Activated naive CD4-positive, alpha-beta T cell treated with anti-CD3 and anti-CD28 coated beads for 36 hours (primary cell): ENCODE measurements at places on chromosomes 12 and 14. TPM values are rescaled to one million over a fixed set of nuclear protein-coding genes. Genes with fewer than 3 reads are reported as not detected.

DNA sequence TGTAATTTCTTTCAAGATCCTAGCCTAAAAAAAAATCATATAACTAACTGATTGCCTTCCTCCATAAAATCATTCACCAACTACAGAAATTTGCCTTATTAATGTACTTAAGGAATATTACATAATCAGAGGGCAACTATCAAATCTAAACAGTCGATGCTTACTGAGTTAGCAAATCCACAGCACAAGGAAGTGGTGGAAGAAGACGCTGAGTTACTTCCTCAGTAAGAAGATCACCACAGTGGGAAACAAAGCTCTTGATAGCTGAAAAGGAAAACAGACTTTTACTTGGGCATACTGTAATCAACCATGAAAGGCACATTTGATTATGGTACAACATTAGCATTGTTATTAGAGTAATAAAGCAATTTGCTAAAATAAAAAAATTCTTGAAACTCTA is 48.7 kb downstream of the HEATR5A start:
- no peak for DNase-seq

DNA sequence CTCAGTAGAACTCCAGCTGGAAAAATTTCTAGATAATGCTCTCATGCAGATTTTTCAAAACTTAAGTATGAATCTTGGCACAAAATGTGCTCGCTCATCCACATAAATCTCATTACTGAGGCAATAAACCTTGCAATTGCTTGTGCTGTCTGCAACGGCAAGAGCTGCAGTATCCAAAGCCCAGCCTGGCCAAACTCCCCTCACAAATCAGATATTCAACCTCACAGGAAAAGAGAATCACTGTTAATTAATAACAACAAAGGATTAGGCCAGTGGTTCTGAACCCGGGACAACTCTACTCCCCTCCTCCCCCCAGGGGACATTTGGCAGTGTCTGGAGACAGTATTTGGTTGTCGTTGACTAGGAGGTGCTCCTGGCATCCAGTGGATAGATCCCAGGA is 19.2 kb upstream of the CORO1C start:
- DNase-seq = no peak

- no peak for DNase-seq
Measured at GRCh38 chr14:104517426-104517825, 62.1 kb upstream of the C14orf180 start.

DNA sequence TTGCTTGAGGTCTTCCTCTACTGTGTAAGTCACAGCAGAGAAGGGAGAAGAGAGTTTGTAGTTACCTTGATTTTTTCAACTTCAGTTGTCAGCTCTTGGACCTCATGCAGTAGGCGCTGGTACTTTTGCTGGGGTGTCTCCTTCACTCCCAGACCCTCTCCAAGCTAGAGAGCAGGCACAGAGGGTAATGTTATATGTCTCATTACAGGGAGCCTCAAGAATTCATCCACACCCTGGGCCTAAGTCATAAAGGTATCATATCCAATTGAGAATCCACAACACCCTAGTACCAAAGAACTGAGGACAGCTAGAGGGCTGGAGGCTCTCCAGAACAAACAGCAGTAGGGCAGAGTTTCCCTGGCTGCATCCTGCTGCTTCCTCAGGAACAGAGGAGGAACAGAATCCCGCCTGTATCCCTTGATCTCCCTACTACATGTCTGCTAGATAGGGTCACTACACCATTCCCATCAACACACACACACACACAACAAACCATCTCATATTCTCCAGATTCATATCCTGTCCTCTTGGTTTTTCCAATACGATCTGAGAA is 11.9 kb downstream of the DCTN2 start:
- no peak for DNase-seq

DNA sequence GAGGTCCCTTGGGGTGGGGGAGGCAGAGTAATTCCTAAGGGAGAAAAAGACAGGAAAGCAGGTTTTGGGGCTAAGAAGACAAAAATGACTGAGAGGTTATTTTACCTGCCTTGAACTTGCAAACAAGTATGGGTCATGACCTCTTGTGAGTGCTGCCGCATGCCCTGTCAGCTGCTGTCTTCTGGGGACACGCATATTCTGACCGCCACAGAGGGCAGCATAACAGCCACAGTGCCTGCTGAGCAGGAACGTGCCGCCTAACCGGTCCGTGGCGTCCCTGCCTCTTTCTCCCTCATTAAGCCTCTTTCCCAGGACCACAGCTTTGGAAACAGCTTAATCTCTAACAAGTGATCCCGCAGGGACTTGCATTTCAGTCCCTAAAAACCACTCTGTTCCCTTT is 51.3 kb upstream of the KCNA1 start:
- no peak for DNase-seq

DNA sequence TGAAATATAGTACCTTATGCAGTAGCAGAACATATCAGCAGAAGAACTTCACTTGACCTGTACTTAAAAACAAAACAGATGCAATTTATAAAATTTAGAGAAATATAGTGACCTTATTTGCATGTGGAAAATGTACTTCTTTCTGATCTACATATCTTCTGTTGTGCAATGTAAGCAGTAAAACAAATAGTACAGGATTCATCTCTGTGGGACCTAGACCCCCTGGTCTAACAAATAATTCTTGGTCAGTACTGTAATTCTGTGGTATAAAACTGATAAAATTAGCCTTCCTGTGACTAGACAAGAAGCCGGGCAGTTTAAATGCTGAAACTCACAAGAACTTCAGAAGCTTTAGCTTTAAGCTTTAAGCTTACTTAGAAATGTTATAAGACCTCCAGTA is 21.6 kb downstream of the HIF1A start:
- no peak for DNase-seq

DNA sequence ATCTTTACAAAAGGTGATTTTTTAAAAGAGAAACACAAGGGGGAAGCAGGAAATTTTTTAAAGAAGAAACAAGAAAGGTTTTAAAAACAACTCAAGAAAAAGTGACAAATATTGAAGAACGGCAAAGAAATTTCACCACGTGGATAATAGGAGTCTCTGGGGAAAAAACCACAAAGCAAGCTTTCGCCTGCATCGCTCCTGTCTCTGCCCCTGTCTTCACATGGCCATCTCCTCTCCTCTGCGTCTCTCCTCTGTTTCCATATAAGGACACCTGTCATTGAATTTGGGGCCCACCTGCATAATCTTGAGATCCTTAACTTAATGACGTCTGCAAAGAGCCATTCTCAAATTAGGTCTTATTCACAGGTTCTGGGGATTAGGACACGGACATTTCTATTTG is 175.8 kb downstream of the ETV6 start:
- DNase-seq = no peak

DNA sequence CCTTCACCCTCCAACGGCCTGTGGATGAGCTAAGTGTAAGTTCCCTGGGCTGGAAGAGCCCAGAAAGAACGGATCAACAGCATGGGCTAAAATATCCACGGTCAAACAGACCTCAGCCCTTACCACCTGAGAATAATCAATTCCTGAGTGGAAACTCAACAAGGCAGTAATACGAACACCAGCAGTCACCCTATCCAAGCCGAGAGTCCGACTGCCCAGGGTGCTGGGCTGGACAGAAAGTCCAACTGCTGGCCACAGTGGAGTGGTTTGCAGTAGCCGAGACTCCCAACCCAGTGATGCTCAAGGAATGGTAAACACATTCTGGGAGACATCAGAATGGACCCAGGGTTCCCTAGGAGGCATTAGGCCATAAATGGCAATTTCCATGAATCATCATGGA is 36.8 kb downstream of the ANO2 start:
- DNase-seq = no peak

DNA sequence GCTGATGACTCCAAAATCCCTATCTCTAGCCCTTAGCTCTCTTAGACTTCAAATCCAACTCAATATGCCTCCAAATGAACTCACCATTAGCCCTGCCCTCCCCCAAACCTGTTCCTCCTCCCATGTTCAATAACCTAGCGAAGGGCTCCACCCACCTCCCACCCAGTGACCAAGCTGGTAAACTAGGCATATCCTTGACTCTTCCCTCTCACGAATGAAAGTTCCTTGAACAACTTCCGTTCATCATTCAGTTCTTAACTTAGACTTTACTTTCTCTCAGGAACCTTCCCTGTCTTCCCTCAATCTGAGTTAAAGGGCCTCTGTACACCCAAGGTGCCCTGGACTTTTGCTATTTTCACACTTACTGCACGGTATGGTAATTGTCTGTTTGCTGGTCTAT is 1.9 kb upstream of the KLHDC1 start:
- DNase-seq = no peak

DNA sequence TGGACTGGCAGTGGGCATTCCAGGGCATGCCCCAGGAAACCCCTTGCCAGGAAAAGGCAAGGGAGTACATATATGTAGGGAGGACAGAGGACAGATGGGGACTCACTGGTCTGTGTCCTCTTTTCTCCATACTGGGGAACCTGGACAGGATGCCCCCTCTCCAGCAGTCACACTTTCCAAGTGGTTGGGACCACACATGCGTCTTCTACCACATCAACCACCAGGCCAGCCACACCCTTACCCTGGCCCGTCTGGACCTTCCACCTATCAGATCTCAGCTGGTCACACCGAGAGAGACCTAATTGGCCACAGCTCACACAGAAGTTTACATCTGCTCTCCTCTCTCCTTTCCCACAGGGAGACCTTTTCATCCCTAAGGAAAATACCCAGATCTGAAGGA is 8.3 kb downstream of the ANKRD33 start:
- no peak for DNase-seq

DNA sequence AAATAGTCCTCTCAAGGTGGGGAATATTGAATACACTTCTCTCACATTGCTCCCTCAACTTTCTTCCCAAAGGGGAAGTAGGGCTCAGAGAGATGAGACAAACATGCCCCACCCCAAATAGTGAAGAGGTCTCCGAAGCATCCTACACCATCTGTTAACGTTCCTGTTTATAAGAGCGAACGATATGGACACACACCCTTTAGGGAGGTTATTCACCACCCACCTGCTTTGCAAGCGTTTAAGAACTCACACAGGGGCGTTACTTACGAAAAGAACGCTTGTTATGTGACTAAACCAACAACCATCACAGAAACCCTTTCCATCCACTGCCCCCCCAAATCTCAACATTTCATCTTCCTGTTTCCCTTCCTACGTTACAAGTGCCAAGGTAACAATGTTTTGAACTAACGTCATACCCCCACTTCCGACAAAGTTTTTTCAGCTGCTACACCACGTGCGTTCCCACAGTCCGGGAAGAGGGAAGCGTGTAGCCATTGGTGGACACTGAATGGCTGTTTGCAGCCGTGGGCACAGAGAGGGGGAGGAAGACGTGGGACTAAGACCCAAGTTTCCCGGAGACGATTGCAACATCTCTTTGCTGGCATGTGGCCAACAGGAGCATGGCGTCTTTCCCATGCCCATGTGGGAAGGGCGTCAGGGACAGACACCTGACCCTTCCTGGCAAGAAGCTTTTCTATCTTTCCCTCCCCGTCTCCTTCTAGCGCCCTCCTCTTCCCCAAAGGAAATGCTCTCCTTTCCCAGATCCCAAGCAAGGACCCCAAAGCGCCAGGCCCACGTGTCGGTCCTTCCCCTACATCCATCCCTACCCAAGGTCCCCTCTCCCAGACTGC is 1.2 kb downstream of the YBX3 start:
- peak; percentile 77 for DNase-seq

DNA sequence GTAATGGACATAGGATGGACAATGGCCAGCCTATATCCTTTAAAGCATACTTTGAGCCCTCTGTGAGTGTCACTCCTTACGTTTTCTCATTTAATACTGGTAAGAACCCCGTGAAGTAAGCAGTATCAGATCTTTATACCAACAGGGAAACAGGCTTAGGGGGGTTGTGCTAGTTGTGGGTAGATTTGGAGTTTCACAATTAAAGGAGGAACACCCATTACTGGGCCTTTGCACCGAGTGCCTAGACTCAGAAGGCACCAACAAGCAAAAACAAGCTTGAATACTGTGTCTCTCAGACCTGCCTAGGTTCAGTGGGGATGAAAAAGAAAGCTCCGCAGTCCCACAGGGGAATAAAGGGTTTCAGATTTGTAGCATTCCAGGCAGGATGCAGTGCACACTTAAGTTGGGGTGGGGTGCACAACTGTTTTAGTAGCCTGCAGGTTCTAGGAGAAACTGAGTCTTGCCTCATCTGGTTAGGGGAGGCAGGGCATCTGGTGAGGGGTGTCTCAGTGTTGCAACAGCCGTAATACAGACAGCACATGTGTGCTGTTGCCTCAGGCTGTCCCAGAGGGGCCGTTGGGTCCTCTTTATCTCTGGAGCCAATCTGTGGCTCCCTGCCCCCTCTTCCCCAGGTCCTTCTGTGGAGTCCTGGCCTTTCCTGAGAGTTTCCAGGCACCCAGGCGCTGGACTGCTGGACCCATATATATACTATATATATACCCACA is 51.2 kb downstream of the IRAK3 start:
- no peak for DNase-seq

GRCh38 chr14:29370024-29370423 is 557.6 kb downstream of the PRKD1 start:
- no peak for DNase-seq

GRCh38 chr14:31307198-31307597 is 99.6 kb upstream of the HECTD1 start:
- no peak for DNase-seq

- no peak for DNase-seq
Measured at GRCh38 chr14:69711881-69712560, 54.9 kb upstream of the SRSF5 start.

- no peak for DNase-seq
Measured at GRCh38 chr12:13206560-13206897, 10.0 kb downstream of the EMP1 start.

GRCh38 chr12:63078906-63079305 is 72.1 kb downstream of the AVPR1A start:
- DNase-seq = no peak

DNA sequence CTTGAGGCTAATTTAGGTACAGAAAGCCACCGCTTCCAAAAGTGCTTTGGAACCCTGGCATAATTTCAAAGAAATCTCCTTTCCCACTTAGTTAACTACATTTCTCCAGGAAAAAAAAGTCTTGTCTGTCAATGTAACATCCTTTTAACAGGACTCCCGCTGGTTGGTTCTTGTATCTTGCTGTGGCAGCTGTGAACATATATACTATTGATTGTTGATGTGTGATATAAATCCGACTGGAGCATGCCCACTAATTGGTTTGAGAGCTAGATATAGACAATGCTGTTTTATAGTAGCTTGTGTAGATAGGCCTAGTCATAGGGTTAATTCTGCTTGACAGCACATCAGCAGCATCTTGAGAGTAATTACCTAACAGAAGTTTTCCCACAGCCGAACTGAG is 89.6 kb downstream of the MSRB3 start:
- DNase-seq = no peak

GRCh38 chr12:132360906-132361777 is 31.8 kb upstream of the GALNT9 start:
- DNase-seq = no peak

- no peak for DNase-seq
Measured at GRCh38 chr12:127621366-127621765, 645.6 kb upstream of the TMEM132C start.

GRCh38 chr14:41899416-41899815 is 292.7 kb downstream of the LRFN5 start:
- no peak for DNase-seq

The GPR84 gene
- total RNA-seq = 1.2 TPM

The MAP1LC3B2 gene
- total RNA-seq = 1.5 TPM

The CLEC1B gene
- total RNA-seq = not detected

The SPTB gene
- 0.42 TPM for total RNA-seq

The KRT6B gene
- not detected for total RNA-seq

The TTC9 gene
- 7.6 TPM for total RNA-seq
